ENCODE measurements at places on chromosomes 2 and 18.

GRCh38 chr2:227607941-227608340 is 6.7 kb downstream of the SCYGR3 start:
- no peak for DNase-seq

- no peak for DNase-seq
Observed at GRCh38 chr2:15377202-15377601, 183.9 kb downstream of the NBAS start.

GRCh38 chr2:199659207-199659606 is 191.8 kb downstream of the FTCDNL1 start:
- DNase-seq, result peak; percentile 18

- DNase-seq, result peak; percentile 51
Observed at GRCh38 chr18:39730606-39731005, 2165.0 kb upstream of the CELF4 start.

DNA sequence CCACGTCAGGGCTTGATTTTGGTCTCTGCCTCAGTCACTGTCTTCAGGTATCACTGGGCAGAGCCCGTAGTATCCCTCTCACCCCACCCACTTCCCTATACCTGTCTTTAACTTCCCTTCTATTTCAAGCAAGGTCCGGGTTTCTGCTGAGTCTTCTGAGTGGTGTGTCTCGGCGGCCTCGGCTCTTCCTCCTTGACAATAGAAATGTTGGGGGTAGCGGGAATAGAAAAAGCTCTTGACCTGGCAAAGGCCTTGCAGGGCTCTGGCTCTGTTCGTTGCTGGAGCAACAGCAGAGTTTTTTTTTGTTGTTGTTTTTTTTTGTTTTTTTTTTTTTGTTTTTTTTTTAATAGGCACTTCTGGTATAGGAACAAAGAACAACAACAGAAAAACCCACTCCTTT is 16.0 kb upstream of the IGFBP5 start:
- DNase-seq, result no peak

- DNase-seq, result no peak
Observed at GRCh38 chr2:191877875-191878274, 31.0 kb upstream of the CAVIN2 start.

GRCh38 chr2:106706283-106706682 is 179.7 kb downstream of the ST6GAL2 start:
- no peak for DNase-seq

DNA sequence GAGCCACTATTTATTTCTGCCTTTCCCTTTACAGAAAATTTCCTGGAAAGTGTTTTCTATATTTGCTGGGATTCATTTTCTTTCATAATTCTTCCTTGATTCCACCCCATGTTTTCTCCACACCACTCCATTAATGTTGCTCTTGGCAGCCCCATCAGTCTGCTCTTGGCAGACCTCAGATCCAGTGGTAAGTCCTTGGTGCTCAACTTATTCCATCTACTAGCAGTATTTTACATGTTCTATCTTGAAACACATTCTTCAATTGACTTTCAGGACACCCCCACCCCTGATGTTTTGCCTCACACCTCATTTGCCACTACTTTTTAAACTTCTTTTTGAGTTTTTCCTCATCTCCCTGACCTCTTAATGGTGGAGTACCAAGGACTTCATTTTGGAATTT is 65.0 kb downstream of the HNMT start:
- DNase-seq, result peak; percentile 81

GRCh38 chr2:234025891-234026401 is 24.6 kb upstream of the SPP2 start:
- peak; percentile 14 for DNase-seq

- DNase-seq, result no peak
Observed at GRCh38 chr18:55739488-55739887, 151.5 kb upstream of the TCF4 start.

DNA sequence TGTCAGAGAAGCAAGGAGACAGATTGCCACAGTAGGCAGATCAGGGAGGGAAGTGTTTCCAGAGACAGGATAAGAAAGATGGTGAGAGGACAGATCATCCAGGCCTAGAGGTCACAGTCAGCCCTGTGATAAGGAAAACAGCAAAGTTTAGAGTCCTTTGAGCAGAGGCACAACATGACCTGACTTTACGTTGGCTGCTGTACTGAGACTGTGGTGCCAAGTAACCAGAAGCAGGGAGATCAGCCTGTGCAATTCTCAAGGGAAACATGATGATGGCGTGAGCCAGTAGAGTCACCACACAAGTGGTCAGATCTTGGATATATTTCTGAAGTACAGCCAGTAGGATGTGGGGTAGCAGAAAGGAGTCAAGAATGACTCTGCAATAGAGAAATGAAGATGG is 43.7 kb downstream of the SMC6 start:
- no peak for DNase-seq

DNA sequence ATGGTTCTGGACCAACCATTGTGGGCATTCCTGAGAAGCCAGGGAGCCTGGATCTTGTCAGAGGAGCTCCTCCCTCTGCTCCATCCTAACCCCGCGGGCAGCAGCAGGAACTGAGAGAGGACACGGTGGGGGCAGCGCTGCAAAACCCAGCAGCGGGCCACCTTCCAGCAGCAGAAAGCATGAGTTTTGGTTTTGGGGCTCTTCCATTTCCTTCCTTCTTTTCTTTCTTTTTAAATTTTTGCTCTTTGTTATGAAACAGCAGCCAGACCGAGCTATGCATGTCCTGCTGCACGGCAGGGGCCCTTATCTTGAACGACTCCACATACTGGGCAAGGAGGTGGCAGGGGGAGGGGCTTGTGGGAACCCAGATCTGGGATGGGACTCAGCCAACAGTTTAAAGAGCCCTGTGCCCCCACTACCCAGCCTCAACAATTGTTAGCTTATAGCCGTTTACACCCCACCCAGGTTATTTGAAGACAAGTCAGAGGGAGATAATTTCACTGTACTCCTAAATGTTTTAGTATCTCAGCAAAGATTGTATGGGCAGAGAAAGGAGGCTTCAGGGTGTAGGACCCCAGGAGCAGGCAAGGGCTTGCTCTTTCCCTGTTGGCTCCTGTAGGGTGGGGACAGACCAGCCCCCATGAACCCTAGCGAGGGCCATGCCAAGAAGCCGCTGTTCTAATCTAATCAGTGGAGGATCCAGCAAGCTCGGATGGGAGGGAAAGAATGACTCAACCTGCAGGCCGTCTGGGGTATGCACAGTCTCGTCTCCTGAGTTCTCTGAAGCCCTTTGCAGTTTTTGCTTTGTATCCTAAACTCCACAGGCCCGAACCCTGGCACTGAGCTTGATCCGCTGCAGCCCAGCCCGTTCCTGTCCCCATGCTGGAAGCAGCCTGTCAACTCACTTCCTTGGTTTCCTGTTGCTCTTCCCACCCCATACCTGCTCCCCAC is 75.3 kb downstream of the LRRFIP1 start:
- peak; percentile 83 for DNase-seq

GRCh38 chr2:237450583-237450982 is 36.5 kb upstream of the MLPH start:
- no peak for DNase-seq

- DNase-seq, result no peak
Observed at GRCh38 chr18:23359421-23359820, 93.7 kb upstream of the RIOK3 start.

- DNase-seq, result peak; percentile 54
Observed at GRCh38 chr2:191714925-191715324, 37.0 kb downstream of the NABP1 start.

- peak; percentile 94 for DNase-seq
Observed at GRCh38 chr2:43221124-43221762, 5.2 kb downstream of the ZFP36L2 start.

DNA sequence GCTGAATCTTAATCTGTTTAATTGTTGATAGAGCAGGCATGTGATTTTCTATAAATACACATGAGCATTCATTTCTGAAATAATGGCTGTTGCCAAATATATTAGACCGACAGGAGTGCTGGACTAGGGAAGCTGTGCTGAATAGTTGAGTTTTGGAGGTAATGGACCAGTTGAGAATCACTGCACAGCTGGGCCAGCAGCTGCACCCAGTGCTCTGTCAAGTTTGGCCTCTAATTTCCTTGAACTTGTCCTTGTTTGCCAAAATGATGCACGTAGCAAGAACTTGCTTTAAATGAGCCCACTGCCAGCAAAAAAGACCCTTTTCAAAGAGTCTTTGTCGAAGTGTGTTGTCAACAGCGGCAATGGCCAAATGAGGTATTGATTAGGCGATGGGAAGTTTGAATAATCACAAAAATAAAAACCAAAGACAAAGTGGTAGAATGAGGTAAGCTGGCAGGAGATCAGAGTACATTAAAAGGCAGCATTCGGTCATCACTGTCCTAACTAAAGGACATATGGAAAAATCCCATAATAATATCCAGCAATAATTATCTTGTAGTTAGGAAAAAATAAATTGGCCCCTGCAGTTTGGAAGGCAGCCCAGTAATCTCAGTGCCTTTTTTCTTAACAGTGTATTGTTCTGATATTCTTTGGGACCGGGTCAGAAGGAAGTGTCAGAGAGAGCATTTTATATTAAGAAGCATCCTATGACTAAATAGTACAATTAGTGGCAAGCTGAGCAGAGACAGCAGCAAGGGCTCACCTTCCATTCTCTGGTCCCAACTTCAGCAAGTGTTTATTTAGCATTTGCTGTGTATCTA is 126.2 kb downstream of the RAPGEF4 start:
- no peak for DNase-seq

- no peak for DNase-seq
Observed at GRCh38 chr2:230666446-230666845, 46.2 kb upstream of the CAB39 start.

GRCh38 chr18:56221195-56222065 is 417.0 kb downstream of the TXNL1 start:
- DNase-seq, result no peak

DNA sequence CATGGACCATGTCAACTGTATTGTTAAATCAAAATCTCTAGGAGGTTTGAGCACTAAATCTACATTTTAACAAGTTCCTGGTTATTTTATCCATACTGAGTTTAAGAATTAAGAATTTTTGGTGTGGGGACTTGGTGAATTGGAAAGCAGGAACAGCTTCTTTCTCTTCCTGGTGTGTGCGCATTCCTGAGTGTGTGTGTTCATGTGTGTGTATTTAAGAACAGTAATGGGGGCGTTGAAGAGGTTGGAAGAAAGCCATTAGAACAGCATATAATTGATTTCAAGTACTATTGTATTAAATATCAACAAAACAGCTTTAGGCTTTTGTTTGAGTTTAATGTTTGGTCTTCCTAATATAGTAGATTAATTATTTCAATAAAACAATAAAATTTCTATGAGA is 801.3 kb upstream of the ID2 start:
- no peak for DNase-seq

DNA sequence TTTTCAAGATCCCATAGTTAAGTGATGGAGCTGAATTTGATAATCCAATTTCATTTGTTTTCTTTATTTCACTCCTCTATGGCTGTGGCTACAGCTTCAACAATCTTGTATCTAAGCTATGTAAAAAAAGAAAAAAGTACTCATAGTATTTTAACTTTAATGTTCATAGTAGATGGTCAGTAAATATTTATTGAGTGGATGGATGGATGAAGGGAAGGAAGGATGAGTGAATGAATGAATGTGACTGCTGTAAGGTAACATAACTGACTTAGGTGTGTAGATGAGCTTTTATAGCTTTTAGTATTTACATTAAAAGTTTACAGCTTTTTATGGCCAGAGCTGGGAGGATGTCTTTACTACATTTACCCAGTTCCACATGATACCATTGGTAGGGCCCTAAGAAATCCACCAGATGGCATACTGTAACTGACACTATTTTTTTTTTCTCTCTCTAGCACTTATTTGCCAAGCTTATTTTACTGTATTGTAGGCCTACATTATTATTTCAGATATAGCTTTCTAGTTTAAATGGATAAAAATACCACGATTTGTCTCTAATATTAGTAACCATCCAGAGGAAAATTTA is 13.4 kb upstream of the HRH4 start:
- DNase-seq, result peak; percentile 37

DNA sequence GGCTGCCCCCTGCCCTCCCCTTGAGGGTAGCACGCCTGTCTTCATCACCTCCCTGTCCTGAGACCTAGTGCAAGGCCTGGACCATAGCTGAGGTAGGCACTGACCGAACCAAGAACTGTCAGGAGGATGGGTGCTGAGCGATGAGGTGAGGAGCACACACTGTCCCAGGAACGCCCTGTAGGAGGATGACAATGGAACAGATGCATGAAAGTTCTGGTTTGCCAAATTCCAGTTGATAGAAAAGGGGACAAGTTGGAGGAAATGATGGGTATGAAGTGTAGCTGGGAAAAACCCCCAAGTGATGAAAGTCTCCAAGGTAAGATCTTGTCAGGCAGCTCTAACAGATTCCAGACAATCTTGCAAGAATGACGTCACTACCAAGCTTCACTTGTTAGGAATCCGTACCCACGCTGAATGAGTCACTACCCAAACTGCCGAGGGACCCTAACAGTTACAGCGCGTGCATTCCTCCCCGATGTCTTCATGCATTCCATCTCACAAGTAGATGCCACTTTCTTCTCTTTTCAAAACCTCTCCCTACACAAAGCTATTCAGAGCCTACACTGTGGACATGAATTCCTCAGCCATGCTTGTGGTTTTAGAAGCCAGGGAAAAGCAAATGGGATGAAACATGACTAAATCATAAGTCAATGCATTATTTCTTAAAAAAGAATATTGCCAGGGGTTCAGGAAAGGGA is 27.6 kb downstream of the MRPL33 start:
- DNase-seq, result peak; percentile 100

DNA sequence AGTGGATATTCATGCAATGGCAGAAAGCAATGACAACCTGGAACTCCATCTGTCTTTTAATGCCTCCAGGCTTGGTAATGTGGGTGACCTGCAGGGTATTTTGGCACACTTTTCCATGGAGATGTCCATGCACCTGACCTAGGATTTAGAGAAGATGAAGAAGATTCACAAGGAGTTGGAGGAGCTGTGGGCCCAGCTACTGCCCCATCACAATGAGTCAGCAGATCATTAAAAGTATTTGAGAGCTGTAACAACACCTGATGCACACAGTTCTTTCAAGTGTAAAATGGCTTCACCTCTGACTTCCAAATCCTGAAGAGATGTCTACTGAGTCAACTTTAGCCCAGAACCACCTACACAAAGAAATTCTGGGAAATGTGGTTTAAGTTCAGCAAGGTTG is 22.1 kb upstream of the OSR1 start:
- DNase-seq, result no peak

- no peak for DNase-seq
Observed at GRCh38 chr2:238855299-238855698, 7.4 kb downstream of the TWIST2 start.

- peak; percentile 61 for DNase-seq
Observed at GRCh38 chr2:19195661-19196060, 162.8 kb downstream of the OSR1 start.

GRCh38 chr2:190804182-190804795 is 76.3 kb upstream of the GLS start:
- peak; percentile 68 for DNase-seq

DNA sequence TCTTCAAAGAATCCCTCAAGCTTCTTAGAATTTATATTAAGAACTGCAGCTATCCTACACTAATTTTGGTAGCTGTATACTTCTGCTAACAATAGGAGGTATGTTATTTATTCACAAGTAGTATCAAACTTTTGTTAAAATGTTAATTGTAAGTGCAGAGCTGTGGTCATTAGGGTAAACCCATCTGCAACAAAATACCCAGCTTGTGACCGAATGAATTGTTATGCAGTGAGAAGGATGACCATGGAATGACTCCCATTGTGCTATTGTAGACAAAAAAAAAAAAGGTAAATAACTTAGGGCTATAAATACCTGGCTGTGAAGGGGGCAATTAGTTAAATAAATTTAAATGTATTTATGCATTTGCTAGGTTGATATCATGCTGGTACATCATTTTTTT is 186.1 kb downstream of the ADCYAP1 start:
- no peak for DNase-seq

GRCh38 chr18:63301434-63301833 is 18.1 kb downstream of the BCL2 start:
- no peak for DNase-seq

GRCh38 chr2:241088376-241088775 is 13.7 kb downstream of the MTERF4 start:
- no peak for DNase-seq
